Frontal cortex (tissue), 4 donors: ENCODE measurements at places on chromosomes 12 and 14.
A peak's percentile ranks its signal among the peaks of the same experiment; 100 is the strongest.

DNA sequence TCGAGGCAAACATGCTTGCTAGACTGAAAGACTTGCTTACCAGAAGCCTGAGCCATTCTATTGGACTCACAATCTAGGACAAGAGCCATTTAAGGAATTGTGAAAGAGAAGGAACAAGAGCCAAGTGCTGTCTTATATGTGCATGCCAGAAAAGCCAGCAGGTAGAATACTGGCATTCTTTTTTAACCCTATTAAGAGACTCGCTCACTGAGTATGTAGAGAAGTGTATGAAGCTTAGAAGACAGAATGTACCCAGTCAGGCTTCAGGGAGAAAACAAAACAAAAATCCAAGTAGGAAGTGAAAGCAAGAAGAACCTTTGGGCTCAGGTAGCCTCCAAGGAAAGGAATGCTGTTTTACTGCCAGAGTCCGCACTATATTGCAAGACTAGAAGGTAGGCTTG is 65.9 kb downstream of the DCAF5 start:
- no peak for DNase-seq

- no peak for DNase-seq
Observed at GRCh38 chr12:25903603-25904245, 54.8 kb upstream of the RASSF8 start.

DNA sequence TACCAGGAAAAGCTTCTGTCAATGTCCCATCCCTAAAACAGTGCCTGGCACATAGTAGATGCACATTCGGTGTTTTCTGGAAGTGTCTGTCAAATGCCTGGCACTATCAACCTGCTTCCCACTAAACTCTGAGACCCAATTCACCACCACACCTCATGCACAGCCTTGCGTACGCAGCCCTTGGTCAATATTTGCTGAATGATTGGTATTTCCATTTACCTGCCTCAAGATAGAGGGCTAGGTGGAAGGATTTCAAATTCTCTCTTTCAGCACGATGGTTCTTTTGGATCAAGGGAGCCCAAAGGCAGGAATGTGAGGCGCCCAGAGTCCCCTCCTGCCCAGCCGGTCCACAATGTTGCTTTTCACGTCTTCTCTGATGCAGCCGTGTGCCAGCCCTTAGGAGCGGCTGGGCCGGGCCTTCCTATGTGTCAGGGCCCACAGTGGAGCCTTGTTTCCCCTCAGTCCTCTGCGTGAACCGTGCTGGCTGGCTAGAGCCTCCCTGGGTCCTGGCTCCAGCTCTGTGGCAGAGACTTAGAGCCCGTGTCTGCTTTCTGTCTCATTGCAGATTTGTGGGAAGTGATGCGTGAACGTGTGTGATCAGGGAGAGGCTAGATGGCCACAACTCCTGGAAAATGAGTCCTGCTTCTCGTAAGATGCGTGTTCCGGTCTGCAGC is 99.9 kb upstream of the RFLNA start:
- DNase-seq = no peak

DNA sequence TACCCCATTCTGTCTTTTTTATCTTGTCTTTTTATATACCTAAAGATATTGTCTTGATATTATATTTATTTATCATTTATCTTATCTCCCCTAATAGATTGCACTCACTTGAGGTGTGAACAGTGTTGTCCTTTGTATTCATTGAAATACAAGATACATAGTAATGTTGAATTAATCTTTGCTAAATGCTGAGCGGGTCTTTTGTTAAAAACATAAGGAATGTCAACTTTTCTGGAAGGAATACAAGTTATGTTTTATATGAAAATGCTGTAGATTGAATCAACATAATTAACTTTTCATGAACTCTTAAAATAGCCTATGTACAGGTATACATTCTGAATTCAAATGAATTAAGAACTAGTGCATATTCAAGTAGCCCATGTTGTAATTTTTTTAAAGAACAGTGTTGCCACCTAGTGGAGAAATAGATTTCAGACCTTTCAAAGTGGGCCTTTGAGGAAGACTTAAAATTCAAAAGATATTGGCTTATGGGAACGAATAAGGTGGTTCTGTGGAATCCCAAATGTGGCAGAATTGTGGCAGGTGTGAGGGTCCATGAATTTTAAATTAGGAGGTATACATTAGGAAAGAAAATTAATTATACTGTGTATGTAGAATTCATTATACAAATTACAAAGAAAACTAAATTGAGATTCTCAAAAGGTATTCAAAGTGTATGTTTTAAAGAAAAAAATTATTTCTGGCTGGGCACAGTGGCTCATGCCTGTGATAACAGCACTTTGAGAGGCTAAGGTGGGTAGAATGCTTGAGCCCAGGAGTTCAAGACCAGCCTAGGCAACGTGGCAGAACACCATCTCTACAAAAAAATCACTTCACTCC is 19.1 kb downstream of the BBOF1 start:
- DNase-seq = peak; percentile 37

- DNase-seq = no peak
Observed at GRCh38 chr12:85697003-85697402, 139.2 kb downstream of the RASSF9 start.

- DNase-seq = no peak
Observed at GRCh38 chr12:946631-947030, 2.9 kb downstream of the RAD52 start.

DNA sequence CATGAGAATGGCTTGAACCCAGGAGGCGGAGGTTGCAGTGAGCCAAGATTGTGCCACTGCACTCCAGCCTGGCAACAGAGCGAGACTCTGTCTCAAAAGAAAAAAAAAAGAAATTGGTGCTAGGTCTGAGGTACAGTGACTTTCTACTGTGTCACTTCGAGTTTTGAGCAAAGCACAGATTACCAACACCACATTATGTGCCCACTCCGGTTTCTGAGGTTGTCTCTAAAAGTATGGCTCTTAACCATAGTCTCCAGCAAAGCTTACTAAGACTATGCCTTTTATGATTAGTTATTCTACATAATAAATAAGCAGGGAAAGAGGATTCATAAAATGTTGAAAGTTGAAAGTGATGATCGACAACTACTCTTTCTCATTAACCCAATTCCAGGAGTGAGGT is 8.0 kb downstream of the RBM23 start:
- DNase-seq = no peak

DNA sequence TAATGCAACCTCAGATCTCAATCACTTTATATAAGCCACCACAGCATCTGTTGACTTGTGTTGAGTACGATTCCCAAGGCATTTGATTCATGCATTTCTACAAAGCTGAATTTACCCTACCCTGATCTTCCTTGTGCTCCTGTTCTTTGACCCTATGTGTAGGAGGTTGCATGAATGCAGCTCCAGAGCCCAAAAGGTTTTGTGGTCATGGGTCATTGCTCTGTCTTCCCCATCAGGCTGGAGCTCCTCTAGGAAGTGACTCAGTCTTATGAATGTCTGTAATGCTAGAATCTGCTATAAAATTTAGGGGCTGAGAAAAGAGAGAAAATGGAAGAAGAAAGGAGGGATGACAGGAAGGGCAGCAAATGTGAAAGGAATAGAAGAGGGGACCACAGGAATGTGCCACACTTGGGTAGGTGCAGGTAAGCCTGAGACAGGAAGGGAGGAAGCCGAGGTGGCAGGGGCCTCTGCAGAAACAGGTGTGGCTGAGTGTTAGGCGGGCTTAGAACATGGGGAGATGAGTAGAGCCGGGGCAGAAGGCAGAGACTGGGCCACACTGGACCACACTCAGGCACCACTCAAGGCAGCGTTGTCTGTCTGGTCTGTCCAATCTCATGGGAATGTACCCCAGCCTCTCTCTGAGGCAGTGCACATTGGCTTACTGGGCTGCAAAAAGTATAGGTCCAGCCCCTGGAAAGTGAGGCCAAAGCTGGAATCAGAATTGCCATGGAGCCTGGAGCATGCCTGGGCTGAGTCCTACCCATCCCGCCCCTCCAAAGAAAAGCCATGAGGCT is 334.1 kb downstream of the BCL11B start:
- no peak for DNase-seq

GRCh38 chr12:15856097-15856982 is 25.8 kb upstream of the STRAP start:
- peak; percentile 22 for DNase-seq

GRCh38 chr12:32076941-32077340 is 29.7 kb upstream of the BICD1 start:
- DNase-seq = no peak

DNA sequence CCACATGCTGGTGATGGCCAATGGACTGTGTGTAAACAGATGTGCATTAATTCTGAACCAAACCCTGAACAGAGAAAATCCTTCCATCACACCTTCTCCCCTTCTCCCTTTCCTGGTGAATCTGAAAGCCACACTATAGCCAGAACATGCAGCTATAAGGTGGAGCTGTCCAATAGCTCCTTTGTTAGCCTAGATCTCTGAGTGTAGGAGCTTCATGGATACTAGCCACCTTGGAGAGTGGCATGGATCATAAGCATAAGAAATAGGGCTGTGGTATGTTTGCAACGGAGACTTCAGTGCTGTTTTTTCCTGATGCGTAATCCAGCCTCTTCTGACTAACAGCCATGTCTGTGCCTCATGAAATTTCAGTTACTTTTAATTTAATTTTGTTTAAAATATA is 364.5 kb downstream of the BTG1 start:
- DNase-seq = no peak

GRCh38 chr14:96502621-96503305 is 581 bp downstream of the PAPOLA start:
- peak; percentile 55 for DNase-seq

- no peak for DNase-seq
Observed at GRCh38 chr14:89779707-89780106, 174.8 kb downstream of the EFCAB11 start.

DNA sequence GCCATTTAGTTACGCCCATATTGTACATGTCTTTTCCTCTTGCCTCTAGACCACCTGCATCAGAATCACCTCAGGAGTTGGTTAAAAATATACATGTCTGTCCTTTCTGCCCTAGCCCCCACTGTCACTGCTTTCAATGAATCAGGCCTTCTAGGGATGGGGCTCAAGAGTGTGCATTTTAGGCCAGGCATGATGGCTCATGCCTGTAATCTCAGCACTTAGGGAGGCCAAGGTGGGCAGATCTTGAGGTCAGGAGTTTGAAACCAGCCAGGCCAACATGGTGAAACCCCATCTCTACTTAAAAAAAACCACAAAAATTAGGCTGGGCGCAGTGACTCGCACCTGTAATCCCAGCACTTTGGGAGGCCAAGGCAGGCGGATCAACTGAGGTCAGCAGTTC is 13.6 kb upstream of the TMED10 start:
- no peak for DNase-seq

DNA sequence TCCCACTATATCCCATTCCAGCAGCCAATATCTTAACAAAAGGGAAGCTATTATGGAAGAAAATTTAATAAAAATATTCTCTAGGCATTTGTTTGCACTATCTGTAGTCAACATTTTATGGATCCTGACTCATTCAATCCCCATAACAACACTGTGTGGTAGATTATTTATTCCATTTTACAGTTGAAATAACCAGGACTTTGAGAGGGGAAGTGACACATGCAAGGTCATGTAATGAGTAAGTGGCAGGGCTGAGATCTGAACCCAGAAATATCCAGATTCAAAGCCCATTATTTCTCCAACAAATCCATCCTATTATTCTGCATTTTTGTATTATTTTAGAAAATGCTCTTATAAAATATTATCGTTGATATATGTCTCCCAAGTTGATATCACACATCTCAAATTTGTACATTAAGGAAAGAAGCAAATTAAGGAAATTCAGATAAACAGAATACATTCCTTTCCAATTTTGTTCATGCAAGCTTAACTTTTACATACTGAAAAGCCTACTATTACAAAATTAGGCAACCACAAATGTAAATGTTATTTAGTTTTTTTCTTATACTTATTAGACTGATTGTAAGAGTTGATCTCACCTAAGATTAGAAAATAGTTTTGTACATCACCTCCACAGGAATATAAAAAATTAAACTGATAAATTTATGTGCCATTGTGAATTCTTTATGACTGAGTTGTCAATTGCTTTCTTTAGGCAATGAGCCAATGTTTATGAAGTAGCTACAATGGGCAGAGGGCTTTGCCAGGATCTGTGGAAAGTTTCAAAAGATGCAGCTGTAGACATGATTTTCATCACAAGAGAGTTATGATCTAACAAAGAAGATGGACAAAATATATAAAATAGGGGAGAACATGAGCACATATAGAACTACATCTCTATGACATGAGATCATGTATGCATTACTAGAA is 55.1 kb upstream of the E2F7 start:
- DNase-seq = no peak

- no peak for DNase-seq
Observed at GRCh38 chr12:25469861-25470260, 83.2 kb downstream of the LMNTD1 start.

- DNase-seq = no peak
Observed at GRCh38 chr12:108849660-108850059, 7.7 kb downstream of the SSH1 start.

DNA sequence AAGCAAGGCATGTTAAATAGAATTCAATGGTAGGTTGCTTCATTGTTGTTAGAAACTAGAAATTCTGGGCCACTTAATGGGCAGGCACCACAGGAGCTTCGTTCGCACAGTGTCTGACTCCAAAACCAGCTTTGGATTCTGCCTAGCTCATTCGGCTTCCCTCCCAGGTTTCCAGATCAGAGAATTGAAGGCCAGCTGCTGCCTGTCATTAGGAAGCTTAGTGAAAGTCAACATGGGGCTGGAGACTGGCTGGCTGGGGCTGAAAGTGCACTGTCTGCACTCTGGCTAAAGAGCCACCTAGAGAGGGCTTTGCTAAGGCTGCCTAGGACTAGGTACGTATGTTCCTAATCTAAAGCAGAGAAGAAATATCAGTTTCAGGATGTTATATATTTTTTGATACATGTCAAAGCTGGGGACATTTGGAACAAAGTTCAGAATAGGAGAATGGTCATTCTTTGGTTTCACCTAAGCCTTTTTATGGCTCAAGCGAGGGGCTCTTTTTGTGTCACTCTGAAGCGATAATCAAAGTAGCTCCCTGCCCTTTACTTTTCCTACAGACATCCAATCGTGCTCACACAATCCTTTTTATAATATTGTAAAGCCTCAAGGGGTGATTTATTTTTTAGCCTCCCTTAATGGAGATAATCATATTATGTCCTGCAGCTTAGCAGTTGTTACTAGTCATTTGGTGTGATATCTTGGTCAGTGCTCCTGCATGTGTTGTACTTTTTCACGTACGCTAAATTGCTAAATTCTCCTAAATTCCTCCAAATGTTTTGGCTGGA is 238.5 kb upstream of the NAV3 start:
- DNase-seq = no peak

DNA sequence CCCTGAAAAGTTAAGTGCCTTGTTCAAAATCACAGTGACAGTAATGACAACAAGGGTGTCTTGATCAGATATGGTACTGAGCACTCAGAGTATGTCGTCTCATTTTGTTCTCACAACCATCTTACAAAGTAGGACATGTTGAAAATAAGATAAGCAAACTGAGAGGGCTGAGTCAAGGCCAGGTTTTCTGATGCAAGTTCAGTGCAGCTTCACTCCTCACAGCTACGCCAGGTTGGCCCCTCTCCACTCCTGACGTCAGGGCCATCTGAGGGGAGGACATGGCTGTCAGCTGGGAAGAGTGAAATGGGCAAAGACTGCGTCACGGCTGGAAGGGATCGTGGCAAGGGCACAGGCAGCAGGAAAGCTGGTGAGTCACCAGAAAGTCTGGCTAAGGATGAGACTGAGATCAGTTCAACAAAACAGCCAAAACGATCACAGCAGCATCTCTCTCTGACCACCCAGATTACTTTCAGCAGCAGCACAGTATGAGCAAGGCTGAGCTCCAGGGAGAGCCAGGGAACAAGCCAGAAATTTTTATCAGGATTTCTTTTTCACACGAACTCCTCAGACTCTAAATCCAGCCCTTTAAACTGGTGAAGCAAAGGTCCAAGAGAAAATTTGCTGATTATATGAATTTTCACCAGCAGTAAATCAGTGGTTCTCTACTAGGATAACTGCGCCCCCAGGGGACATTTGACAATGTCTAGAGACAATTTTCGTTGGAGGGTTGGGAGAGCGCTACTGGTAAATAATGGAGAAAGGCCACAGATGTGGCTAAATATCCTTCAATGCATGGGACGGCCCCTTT is 297.9 kb upstream of the AMIGO2 start:
- peak; percentile 27 for DNase-seq
